ENCODE measurements at places on chromosomes 5 and 9.

DNA sequence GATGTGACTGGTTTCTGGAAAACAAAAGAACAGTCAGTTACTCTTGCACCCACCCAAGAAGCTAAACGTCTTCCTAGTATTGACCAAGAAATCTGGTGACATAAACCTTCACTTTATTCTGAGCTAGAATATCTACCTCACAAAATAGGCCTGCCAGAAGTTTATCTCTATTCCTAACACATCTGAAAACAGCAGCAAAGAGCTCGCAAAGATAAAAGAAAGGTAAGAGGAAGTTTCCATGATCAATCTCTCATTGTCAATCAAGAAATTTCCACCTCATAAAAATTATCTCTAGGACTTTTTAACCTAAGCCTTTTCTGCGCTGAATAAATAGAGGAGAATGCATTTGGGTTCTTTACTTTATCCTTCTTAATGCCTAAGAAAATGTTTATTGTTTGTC, 17.3 kb upstream of the ZNF474 start:
- no peak for DNase-seq

DNA sequence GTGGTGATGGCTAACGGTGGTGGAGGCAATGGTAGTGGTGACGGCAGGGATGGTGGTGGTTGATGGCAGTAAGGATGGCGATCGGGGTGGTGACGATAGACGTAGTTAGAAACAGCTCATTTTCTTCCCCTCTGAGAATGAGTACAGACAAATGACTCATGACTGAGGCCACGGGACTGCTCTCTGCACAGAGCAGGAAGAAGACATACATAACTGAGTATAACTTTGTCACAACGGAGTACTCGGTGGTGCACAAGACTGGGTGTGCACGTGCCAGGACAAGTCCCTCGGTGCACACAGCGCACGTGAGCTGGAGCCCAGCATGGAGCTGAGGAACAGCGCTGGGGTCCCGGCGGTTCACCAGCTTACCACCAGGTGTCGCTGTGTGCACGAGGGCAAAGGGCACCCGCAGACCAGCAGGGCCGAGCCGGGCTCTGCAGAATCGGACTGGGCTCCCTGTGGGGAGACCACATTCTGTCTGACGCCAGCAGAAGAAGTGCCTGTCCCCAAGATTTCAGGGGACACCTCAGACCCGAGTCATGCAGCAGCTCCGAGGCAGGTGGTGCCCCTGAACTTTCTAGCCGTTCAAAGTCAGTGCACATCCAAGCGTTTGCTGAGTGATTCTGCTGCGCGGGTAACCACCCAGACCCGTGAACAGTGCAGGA, 188.6 kb downstream of the FSTL4 start:
- DNase-seq: peak; percentile 56

DNA sequence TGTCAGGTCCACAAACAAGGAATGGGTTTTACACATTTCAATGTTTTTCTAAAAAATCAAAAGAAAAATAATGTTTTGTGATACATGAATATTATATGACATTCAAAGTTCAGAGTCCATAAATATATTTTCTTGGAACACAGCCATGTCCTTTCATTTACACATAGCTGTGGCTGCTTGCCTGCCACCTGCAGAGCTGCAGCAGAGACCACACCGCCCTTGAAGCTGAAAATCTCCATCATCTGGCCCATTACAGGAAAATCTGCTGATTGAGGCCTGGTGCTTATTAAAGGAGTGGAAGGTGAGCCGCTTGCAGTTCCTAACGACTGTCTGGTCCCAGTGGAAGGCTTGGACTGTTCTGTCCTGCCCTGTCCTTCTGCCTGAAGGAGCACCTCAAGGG, 232.6 kb upstream of the ADAMTS16 start:
- DNase-seq: no peak

DNA sequence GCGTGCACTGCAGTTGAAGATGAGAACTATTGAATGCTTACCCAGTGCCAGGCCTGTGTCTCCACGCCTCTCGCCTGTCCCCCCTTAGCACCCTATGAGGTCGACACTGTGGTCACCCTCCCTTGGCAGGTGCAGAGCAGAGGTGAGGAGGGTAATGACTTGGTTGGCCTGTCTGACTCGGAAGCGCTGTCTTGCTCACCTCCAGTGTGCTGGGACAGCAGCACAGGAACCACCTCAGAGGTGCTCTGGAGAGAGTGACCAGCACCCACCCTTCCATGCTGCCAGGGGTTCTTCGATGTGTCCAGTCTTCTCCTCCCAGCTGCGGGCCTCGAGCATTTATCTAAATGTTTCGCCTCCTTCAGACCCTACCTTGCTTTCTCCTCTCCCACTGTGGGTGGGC, 178.3 kb upstream of the IRX2 start:
- DNase-seq: no peak

DNA sequence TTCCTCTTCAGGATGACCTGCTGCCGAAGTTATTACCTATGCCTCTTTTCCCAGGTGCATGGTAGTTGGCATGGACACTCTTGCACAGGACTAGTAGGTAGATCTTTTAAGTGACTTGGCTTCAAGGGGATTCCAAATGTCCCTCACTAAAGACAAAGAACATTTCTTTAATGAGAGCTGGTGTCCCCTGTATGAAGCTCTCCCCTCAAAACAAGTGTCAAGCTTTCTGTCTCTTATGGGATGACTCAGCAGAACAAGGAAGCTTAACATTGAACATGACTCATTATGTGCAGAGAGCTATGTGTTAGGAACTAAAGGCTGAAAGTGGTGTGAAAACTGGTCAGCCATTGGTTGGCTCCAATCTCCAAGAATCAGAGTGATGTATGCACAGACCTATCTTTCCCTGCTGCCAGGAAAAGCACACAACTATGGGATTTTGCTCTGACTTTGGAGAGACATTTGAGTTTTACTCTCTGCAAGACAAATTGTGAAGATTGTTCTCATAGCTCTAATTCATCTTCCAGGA, 120.5 kb downstream of the PRDM6 start:
- DNase-seq: no peak

GRCh38 chr5:1512541-1513291, 11.0 kb downstream of the LPCAT1 start:
- DNase-seq: no peak

GRCh38 chr5:156328766-156329165, 1.8 kb downstream of the SGCD start:
- no peak for DNase-seq

DNA sequence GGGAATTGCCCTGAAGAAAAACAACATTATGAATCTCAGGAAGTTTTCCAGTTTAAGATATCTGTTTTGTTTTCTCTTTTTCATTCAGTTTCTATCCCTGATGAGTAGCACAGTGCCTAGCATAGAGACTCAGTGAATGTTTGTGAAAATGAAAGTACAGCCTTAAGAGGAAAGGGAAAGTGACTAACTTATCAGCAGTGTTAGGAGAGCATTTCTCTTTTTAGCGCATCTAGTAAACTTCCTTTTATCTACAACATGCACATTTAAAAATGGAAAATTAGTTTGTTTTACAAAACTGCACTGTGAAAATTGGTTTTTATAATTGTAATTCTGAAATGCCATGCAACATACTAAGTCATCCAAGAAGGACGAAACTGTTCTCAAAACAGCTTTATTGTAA, 110.8 kb downstream of the SMARCA2 start:
- no peak for DNase-seq

DNA sequence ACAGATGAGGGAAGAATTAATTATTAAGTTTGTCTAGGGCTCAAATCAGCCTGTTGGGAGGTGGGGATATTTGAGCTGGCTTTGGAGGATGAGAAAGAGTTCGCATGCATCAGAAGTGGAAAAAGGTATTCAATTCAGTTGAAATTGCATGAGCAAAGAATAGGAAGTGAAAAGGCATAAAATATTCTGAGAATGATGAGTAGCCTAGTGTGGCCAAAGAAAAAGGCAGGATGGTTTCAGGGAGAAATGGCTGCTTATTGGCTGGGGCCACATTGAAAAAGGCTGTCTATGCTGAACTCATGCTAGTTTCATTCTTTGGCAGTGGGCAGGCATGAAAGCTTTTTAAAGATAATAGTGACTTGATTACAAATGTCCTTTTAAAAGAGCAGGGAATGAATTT, 235.4 kb upstream of the RIOK2 start:
- DNase-seq: no peak

GRCh38 chr5:174301848-174302625, 256.5 kb downstream of the NSG2 start:
- DNase-seq: no peak

DNA sequence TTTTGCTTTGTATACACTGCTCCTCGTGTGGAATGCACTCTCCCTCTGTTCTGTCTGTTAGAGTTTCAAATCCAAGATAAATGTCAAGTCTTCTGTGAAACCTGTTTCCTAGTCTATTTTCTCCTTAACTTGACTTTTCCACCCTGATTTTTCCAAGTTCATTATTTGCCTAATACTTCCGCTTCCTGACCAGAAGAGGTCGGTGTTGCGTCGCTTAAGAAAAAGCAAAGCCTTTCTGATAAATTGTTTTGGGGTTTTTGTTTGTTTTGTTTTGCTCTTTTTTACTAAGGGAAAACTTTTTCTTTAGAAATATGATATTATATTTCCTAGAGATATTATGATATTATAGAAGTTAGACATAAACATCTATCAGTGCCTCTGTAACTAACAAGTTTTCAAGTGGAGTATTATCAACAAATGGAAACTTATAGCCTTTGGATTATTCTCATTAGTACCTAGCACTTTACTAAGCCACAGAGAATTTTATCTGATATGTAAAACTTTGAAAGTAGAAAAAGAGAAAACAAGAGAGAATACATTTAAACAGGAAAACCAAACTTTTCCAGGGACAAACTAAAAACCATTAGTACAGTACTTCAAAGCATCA, 55.8 kb downstream of the PHAX start:
- DNase-seq: no peak

GRCh38 chr5:109937951-109938350, 248.2 kb downstream of the MAN2A1 start:
- no peak for DNase-seq

DNA sequence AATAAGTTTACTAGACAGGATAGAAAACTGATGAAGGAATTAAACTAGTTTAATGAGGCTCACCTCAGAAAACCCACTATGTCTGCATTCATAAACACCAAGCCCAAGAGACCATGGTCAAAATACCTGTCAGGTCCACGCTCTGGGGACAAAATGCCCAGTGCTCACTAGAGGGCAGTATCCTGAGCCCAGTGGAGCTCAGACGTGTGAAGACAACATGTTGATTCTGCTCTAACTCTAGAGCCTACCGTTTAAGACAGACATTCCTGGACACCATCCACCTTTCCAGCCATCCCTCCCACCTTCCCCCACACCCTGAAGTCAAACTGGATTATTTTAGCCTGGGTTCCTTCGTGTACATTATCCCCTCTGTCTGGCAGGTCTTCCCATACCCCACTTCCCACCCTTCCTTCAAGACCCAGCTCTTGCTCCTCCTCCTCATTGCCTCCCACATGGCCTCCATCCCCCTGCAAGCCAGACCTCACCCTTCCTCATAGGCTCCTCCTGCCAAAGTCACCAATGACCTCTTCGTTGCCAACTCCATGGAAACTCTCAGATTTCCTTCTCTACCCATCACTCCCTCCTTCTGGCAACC, 142.3 kb upstream of the FSTL4 start:
- no peak for DNase-seq

- no peak for DNase-seq
Measured at GRCh38 chr9:131697908-131698617, 41.8 kb downstream of the RAPGEF1 start.

DNA sequence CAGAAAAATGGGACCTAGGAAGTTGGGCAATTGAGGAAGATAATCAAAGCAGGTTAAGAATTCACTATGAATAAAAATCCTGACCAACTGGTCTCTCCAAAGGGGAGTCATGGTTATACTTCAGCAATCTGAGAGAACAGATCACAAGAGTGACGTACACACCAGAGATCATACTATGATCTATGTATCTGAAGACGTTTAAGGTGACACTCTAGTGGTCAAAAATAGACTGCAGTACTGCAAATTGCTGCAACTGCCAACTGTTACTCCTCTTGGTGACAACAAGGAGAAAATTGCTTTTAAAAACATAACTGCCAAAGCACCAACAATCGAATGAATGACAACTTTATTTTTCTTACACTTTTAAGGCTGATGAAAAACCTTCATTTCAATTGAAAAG, 4.9 kb downstream of the AK6 start:
- DNase-seq: no peak
